ENCODE measurements at places on chromosomes 6 and 20.

- no peak for DNase-seq
These were observed 163.4 kb downstream of the HS3ST5 start for GRCh38 chr6:114179411-114179810.

GRCh38 chr6:137909533-137909932 lies 42.5 kb downstream of the TNFAIP3 start:
- no peak for DNase-seq

GRCh38 chr6:37698264-37699137 lies 818 bp upstream of the MDGA1 start:
- DNase-seq, result peak; percentile 88

GRCh38 chr6:165858586-165858985 lies 195.5 kb upstream of the PDE10A start:
- DNase-seq, result no peak

DNA sequence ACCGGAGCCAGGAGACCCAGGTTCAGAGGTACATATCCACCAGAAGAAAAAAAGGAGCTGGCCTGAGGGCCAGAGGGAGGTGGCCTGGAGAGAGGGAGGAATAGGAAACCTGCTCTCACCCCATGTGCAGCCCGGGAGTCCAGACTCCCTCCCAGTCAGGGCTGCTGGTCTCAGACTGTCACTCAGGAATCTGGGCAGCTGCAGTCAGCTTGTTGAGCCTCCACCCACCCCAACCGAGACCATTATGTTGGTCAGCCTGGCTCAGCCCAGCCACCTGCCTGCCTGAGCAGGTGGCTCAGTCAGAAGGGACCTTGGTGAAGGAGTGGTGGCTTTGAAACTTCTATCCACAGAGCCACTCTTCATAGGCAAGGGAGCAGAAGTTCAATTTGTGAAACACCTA lies 53.3 kb upstream of the EPB41L1 start:
- peak; percentile 79 for DNase-seq

DNA sequence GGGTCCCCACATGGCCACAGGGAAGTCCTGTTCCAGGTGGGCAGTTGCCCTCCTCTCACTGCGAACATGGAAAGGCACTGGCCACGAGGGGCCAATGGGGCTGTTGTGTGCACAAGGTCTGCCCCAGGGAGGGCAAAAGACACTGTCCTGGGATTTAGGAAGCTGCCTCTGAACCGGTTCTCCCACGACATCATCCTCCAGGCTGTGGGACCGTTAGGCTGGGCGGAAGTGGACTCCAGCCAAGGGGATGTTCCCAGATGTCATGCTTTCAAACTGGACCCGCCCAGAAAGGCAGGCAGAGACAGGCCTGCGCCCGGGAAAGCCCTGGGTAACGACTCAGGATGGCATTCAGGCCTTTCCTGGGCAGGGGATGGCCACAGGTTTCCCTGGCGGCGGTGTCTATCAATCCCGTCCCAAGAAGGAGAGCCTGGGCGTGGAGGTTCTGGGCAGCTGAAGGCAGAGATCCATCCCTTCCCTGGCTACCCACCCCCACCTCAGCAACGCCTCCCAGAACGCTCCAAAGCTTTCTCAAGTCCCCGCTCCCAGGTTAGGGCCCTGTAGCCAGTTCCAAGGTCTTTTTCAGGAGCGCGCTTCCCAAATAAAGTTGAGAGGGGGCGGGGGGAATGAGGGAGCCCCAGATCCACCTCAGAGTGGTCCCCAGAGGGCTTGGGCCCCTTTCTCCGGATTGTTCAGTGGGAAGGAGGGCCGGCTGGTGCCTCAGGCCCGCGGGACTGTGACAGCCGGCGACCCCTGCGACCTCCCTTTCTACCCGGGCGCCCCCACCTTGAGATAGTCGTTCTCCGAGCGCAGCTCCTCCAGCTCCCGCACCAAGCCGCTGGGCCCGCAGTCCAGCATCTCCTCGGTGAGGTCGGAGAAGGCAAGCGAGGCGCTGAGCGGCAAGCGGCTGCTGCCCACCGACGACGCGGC lies 13.8 kb upstream of the TLDC2 start:
- peak; percentile 85 for DNase-seq

GRCh38 chr20:63619505-63619904 lies 7.4 kb downstream of the GMEB2 start:
- DNase-seq, result no peak

- DNase-seq, result no peak
These were observed 70.8 kb downstream of the FOXA2 start for GRCh38 chr20:22513574-22513973.

DNA sequence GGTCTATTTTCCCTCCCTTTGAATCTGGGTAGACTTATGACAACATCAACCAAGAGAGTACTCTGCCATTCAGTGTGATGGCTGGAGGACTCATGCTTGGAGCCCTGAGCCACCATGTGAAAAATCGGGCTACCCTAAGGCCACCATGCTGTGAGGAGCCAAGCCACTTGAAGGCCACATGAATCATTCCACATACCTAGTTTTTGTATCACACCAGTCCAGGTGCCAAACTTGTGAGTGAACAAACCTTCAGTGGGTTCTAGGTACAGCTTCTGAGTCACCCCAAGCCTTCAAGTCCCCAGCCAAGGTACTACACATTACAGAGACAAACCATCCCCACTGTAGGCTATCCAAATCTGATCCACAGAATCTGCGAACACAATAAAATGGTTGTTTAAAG lies 37.4 kb upstream of the E2F3 start:
- no peak for DNase-seq

DNA sequence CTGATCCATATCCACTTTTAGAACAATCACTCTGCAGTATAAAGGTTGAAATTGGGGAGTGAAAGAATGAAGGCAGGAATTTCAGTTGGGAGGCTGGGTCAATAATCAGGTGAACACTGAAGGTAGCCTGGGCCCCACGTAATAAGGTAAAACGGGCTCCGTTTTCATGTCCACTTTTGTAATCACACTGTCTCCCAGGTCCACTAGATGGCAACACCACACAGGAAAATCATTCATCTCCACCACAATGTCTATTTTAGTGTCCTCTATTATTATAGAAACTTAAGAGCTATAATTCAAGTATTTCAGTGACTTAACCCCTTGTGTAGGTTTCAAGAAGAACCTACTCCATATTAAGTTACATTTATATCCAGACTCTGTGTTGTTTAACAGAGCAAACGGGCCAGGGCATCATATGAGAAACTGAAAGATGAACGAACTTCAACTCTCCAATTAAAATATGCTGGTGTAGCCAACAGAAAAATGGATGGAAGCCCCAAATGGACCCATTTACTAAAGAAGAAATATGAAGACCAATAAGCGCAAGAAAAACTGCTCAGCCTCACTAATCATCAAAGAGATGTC lies 45.9 kb upstream of the MC3R start:
- DNase-seq, result no peak

DNA sequence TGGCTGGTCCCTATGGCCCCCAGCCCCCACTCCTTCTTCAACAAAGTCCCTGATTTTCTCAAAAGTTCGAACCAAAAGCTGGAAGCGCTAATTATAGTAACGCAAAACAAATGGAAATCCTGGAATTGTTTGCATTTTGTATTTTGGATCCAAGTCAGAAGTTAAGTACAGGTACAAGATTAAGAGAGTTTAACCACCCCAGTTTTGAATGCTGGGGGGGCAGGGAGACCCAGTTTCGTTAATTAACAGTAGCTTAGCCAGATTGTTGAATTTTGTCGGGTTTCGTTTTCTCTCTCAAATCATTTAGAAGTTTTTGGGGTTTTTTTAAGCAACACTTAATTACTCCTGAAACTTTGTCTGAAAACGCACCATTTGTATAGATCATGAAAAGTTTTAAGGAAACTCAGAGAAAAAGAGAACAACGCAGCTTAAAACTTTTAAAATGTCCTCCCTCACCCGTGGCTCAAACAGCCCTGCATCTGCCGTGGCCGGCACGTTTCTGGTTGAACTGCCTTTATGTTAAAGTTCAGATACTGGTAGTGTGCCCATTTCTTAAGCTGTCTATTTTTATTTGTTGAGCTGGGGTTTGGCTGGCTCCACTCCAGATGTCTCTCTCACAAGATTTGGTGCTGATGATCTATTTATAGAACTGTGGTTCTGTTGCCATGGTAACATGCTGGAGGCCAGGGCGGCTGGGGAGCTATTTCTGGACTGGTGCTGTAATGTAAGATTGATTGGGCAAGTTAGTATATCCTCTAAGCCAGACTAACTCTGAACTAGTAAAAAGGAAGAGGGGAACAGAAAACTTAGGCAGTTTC lies 55.0 kb downstream of the GNAS start:
- DNase-seq, result peak; percentile 28

GRCh38 chr20:8711501-8711900 lies 357.4 kb upstream of the PLCB4 start:
- DNase-seq, result no peak

- no peak for DNase-seq
These were observed 19.8 kb upstream of the TGM3 start for GRCh38 chr20:2276015-2276414.

DNA sequence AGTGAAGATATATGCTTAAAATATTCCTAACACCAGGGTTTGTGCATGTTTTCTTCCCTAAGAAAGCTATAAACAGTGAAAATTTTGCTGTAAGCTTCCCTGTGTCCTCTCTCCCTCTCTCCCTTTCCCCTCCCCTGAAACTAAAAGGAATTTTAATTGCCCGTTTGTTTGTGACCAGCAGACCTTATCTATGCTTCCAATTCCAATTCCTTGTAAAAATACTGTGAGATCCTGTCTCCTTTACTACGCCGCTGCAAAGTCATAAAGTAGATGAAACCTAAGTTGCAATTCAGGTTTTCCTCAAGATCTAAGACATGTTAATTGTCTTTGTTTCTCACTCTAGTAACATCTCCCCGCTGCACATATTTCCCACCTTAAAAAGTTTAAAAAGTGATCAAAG lies 82.3 kb downstream of the DNAH8 start:
- no peak for DNase-seq

GRCh38 chr6:87687296-87687695 lies 14.7 kb downstream of the AKIRIN2 start:
- DNase-seq, result no peak

DNA sequence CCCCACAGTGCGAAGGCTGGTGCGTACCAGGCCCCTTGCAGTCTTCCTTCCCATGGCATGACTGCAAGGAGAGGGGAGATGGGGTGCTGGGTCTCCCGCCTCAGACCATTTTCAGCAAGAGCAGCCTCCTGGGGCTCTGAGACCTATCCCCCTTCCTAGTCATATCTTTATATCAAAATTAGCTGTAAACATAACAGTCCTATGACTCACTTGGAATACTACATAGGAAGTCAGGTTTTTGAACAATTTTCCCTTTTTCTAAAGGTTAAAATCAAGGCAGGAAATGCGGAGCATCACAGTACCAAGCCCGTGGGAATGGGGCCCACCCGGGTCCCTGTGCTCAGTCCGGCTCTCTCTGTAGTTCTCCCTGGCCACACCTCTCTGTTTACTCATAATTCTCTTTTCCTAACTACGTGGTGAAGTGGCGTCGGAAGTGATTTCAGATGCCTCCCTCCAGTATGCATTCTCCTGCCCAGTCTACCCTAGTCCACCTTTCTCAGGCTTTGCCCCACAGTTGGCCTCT lies 109.8 kb upstream of the TMEM170B start:
- no peak for DNase-seq

- DNase-seq, result no peak
These were observed 124.8 kb upstream of the SLC2A12 start for GRCh38 chr6:134177236-134177635.

DNA sequence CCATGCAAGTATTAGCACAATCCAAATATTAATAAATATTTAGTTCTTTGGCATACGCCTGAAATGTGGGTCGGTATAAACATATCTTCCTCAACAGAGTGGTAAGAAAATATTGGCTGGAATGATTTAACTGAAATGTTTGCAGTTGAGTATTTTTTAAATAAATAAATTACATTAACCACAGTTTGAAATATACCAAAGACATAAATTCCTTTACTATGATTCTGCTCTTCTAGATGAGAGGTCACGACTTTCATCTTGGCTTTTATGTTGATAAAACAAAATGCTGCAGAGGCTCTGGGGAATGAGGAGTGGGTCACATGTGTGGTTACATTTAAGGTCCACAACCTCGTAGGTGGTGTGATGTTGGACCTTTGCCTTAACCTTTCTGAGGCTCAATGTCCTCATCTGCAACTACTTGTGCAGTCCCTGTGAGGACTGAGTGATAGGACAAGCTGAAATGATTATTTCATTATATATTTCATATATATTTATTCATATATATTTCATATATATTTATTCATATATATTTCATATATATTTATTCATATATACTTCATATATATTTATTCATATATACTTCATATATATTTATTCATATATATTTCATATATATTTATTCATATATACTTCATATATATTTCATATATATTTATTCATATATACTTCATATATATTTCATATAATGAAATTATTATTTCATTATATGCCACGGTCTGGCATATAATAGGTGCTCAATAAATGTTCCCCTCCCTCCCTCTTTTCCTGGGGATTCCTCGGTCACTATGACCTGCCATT lies 107.4 kb downstream of the SAMD5 start:
- DNase-seq, result no peak

DNA sequence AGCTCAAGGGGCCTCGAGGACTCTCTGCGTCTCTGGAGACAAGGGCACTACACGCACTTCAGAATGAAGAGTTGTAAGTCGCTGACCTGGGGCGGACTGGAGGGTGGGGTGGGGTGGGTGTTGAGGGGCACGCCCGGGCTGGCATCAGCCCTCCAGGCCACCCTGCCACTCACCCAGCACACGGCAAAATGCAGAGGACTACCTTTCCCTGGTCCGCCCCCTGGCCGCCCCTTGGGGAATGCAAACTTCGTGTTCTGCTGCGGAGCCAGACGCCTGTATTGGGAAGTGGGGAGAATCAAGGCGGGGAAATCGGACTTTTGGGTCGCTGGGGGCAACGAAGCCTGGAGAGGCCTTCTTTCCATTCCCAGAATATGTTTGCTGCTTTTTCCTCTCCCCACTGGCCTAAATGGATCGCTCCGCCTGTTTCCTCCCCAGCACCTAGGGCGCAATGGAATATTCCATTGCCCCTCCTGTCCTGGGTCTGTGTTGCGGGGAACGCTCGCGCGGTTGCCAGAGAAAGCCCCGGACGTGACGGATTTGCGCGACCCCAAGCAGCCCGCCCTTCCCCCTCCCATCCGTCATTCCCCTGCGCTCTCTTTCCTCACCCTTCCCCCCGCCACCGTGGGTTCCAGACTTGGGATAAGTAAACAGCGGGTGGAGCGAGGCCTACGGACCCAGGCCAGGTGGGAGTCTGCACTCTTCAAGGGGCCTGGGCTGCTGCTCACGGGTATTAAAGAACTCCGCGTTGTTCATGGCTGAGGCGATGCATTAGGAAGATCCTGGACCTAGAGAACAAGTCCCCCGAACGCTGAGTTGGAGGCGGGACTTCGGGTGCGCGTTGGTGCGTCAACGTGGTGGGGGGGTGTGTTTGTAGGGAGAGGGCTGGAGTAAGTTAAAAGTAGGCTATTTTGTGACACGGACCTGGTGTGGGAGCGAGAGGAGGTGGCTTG lies at the start of gene PPT2:
PPT2 (plus strand) TSS at position 578 of the 950 bp plus-strand sequence. CDS start 454 bp downstream, outside the sequence.
- peak; percentile 83 for DNase-seq

GRCh38 chr20:61130156-61130555 lies 121.9 kb upstream of the CDH4 start:
- DNase-seq, result no peak

- DNase-seq, result no peak
These were observed 34.9 kb upstream of the LOC128125822 start for GRCh38 chr6:63537201-63537958.
